ENCODE measurements at places on chromosomes 3 and 15.

GRCh38 chr3:175356899-175357324 is 497.8 kb downstream of the NAALADL2 start:
- DNase-seq, result no peak

DNA sequence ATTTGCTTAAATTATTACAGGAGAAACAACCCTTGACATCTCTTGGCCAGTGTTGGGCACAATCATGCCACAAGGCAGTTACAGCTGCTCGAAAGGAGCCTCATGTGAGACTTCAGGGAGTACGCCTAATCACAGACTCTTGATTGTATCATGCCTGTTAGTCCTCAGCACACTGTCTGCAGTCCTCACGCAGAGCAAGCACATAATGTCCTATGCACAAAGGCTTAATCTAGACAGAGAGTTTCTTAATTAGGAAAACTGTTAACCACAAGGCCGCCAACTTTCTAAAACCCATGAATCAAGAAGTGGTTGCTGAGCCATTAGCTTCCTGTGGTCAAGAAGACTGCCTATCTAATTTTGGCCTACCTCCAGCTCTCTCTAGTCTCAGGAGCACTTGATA is 172.0 kb downstream of the UNC13C start:
- DNase-seq, result no peak

DNA sequence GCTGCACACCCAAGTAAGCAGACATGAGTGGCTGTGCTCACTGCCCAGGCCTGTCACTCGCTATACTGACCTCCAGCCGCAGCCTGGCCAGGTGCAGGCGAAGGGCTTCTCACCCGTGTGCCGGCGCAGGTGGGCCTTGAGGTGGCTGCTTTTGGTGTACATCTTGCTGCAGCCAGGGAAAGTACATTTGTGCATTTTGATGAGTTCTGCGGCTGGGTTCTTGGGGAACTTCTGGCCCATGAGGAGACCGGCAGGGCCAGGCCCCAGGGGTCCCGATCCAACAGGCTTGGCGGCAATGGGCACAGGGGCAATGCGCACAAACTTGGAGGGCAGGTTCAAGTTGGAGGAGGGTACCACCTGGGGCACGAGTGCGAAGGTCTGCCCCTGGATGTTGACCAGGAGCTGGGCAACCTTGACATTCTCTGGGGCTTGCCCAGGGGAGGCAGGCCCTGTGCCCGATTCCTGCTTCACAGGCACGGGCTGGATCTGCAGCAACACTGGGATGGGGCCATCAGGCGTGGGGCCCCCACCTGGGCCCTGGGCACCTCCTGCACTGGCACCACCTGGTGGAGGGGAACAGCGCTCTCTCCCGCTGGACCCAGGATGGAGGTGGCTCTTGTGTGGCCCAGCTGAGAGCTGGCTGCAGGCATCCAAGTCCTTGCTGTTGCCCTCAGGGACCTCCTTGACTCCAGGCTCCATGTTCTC is 5.3 kb downstream of the KLF15 start:
- DNase-seq, result no peak

DNA sequence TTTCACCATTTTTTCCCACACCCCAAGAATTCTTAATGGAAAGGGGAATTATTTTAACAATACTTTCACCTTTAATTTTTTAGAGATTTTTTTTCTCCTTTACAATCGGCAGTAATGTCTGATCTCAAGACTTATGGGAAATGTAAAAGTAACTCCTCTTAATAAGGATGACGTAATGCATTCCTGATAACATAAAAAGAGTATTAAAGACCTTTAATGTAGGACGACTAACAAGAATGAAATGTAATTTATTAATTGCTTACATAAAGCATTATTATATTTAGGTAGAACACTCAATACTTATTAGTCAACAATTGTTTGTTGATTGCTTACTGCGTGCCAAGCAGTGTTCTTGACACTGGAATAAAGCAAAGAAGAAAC is 416.8 kb upstream of the NAALADL2 start:
- no peak for DNase-seq

DNA sequence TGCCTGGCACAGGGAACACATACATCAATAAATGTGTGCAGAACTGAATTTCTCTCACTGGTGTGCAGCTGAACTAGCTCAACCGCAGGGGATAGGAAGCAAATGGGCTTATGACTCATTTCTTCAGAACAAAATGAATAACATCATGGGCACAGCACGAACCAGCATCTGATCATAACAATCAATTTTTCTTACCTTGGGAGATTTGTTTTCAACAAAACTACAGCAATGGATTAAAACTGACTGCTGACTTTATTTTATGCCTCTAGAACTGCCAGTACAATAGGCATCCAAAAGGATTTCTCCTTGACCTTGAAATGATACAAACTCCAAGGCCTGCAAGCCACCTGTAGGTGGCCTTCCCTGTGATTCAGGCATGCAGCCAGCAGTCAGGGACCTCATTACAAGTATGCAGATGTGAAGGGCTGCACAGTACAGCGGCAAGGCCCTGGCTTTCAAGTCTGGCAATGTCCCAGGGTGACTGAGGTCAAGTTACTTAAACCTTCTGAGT is 26.1 kb downstream of the TAMM41 start:
- DNase-seq, result no peak

DNA sequence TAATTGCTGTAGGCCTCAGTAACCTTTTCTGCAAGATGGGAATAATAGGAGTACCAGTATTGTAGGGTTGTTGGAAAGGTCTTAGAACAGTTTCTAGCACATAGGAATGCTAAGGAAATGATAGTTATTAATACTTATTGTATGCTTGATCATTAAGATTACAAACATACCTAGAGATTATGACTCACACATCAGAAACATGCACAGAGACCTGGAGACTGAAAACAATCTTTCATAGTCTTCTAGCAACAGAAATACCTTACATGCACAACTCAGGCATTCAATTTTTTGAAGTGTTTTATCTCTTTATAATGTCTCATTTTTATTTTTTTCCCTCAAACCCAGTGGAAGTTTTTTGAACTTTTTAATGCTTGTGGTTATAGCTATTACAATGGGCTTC is 104.4 kb upstream of the ZBTB20 start:
- no peak for DNase-seq

- no peak for DNase-seq
Measured at GRCh38 chr3:58657036-58657520, 9.5 kb downstream of the FAM3D start.

- DNase-seq, result no peak
Measured at GRCh38 chr15:60548101-60548500, 69.2 kb upstream of the ICE2 start.

DNA sequence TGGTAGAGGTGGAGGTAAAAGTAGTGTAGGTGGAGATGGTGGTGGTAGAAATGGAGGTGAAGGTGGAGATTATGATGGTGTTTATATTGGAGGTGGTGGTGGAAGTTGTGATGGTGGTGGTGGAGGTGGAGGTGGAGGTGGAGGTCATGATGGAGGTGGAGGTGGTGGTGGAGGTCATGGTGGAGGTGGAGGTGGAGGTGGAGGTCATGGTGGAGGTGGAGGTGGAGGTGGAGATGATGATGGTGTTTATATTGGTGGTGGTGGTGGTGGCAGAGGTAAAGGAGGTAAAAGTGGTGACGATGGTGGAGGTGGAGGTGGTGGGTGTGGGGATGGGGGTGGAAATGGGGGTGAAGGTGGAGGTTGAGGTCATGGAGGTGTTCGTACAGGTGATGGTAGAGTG is 107.8 kb downstream of the ASB7 start:
- DNase-seq, result no peak

GRCh38 chr15:33124279-33124678 is 70.2 kb downstream of the FMN1 start:
- DNase-seq, result no peak

GRCh38 chr3:166209701-166210100 is 372.5 kb upstream of the BCHE start:
- DNase-seq, result no peak

DNA sequence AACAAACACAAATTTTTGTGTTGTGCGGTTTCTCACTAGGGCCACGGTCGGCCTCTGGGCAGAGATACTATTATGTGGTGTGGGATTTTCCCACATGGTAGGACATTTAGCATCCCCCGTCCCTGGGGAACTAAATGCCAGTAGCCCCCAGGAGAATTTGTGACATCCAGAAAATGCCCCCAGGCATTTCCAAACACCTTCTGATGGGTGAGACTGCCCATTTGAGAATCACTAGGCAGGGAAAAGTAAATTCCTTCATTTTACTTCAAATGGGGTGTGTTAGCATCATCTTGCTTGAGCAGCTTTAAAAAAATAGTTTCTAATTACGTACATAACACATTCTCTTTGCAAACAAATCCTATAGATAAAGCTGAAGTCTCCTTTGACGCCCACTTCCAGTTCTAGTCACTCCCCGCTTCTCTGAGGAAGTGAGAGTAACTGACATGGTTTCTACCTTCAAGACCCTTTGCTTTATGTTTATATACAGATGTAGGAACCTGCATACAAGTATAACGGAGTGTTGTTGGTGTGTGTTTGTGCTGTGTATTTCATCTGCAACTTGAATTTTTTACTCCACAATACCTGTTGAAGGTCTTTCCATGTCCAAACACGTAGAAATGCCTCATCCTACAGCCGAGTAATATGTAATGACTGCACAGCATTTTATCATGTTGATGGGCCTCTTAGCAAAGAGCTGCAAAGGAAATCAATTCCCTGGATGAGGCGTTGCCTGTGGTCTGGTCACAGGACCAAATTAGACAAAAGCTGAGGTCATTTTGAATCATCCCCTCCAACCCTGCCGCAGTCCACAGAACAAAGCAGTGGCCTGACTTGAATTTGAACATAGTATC is 31.4 kb upstream of the ZBTB38 start:
- no peak for DNase-seq

DNA sequence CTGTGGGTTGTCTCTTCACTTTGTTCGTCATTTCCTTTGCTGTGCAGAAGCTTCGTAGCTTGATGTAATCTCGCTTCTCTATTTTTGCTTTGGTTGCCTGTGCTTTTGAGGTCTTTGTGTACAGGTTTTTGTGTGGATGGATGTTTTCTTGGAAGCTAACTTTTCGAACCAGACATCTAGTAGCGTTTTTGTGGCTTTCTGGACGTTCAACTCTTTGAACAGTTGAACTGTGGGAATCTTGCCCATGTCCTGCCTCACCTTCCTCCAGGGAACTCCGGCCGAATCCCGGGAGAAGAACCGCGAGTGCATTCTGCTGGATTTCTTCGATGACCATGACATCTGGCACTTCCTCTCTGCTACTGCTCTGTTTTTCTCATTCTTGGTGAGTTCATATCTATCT is 70.6 kb downstream of the USF3 start:
- DNase-seq, result no peak

GRCh38 chr3:4078903-4079302 is 224.3 kb upstream of the SETMAR start:
- no peak for DNase-seq

- DNase-seq, result no peak
Measured at GRCh38 chr3:177598097-177598833, 401.0 kb upstream of the TBL1XR1 start.

GRCh38 chr3:27487383-27487782 is 3.2 kb upstream of the SLC4A7 start:
- no peak for DNase-seq

GRCh38 chr3:100184948-100185570 is 70.8 kb upstream of the FILIP1L start:
- no peak for DNase-seq

DNA sequence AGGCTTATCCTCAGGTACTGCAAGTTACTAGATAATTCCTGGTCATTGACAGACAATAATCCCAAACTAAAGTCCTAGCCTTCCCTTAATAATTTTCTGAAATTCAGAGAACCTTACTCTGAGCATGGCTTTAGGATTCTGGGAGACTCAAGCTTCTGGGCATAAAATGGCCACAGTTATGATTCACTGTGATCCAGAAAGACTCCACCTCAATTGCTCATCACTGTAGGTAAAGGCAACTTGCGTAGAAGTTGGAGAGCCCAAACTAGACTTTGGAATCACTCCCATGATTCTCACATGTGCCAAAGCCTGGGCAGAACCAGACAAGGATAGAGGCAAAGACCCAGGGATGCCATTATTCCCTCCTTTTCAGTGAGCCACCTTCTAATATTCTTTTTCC is 195.3 kb downstream of the OSBPL10 start:
- no peak for DNase-seq

GRCh38 chr3:99656624-99657023 is 18.2 kb downstream of the COL8A1 start:
- DNase-seq, result no peak

DNA sequence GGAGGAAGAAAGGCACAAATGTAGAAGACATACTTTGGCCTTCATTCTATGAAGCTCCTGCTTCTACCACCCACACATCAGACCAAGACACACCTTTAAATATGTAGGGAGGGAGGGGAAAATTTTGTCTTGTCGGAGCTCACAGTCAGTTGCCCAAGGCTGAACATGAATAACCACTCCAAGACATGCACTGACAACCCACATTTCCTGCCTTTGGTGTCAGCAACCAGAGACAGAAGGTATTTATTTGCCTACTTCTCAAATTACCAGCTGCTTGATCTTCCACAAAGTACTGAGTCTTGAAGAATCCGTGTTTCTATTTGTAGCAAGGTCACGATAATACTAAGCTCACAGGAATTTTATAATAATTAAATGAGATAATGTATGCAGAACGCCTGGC is 169.7 kb downstream of the KCNMB2 start:
- no peak for DNase-seq

- no peak for DNase-seq
Measured at GRCh38 chr15:97978401-97979139, 18.1 kb downstream of the ARRDC4 start.

GRCh38 chr15:36362509-36362915 is 216.9 kb upstream of the CDIN1 start:
- no peak for DNase-seq

DNA sequence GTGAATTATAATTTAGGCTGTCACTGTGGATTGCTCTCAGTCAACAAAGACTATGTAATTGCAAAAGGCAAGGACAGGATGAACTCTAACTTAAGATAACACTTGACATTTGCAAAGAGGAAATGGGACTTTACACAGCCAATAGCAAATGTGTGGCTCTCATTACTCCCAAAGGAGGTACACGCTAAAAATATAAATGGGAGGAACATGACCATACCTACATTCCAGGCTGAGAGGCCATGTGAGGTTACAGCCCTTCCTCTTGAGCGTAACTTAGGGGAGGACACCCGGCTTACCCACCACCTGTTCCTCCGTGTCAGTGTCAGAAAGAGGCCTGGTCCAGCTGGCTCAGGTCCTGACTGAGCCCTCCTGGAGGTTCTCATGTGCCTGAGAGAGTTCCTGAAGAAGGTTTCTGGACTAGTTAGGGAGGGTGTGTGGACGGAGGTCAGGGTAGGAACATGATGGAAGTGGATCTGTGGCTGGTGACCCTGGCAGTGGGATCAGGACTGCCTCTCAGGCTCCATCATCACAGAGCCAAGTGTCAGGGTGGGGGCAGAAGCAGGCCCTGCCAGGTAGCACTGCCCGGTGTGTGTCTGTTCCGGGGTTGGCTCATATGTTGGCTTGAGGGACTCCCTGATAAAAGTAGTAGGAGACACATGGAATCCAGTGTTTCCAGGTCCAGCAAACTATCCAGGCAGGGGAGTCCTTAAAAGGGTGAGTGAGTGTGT is 7.9 kb downstream of the POPDC2 start:
- no peak for DNase-seq

GRCh38 chr3:119380697-119381096 is 82.7 kb downstream of the TMEM39A start:
- peak; percentile 83 for DNase-seq

- DNase-seq, result no peak
Measured at GRCh38 chr3:13401149-13401548, 19.0 kb downstream of the NUP210 start.

GRCh38 chr3:112013784-112014143 is 15.0 kb downstream of the TAGLN3 start:
- DNase-seq, result no peak

- no peak for DNase-seq
Measured at GRCh38 chr3:188126276-188126675, 27.7 kb upstream of the LPP start.

- DNase-seq, result no peak
Measured at GRCh38 chr15:36898536-36899126, 201.7 kb downstream of the MEIS2 start.
